Tongue (tissue), 3 donors: ENCODE measurements at places on chromosomes 6 and 20.

- DNase-seq, result no peak
These were observed 7.3 kb upstream of the RAET1L start for GRCh38 chr6:150032598-150032997.

DNA sequence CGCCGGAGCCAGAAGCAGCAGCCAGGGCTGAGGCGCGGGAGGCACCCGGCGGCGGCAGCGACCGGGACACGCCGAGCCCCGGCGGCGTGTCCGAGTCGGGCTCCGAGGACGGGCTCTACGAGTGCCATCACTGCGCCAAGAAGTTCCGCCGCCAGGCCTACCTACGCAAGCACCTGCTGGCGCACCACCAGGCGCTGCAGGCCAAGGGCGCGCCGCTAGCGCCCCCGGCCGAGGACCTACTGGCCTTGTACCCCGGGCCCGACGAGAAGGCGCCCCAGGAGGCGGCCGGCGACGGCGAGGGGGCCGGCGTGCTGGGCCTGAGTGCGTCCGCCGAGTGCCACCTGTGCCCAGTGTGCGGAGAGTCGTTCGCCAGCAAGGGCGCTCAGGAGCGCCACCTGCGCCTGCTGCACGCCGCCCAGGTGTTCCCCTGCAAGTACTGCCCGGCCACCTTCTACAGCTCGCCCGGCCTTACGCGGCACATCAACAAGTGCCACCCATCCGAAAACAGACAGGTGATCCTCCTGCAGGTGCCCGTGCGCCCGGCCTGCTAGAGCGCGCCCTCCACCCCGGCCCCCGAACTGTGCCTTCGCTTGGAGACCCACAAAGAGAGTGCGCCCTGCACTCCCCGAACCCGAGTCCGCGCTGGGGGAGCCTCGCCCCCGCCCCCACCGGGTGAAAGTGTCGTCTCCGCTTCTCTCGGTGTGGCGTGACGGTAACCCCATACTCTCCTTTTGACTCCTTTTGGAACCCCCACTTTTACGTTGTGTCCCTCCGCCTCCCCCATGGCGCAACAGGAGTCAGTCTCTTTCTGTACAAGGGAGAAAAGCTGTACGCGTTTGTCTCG, 1.6 kb downstream of the INSM1 start:
- no peak for DNase-seq

DNA sequence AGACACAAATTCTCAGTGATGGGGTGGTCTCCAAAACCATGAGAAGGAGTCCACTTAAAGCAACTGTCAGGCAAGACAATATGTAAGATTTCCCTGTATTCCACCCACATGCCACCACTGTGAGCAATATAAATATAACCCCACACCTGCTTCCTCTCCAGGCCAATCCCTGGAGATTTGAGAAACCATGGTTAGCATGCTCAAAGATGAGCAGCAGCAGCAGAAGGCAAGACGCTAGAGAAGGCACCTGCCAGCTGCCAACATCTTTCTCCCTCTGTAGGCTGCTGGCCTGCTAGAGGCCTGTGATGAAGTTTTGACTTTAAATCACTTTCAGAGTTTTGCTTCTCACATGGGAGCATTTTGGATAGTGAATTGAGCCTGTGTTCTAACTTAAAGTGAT, 7.9 kb upstream of the SOD2 start:
- DNase-seq, result peak; percentile 37

DNA sequence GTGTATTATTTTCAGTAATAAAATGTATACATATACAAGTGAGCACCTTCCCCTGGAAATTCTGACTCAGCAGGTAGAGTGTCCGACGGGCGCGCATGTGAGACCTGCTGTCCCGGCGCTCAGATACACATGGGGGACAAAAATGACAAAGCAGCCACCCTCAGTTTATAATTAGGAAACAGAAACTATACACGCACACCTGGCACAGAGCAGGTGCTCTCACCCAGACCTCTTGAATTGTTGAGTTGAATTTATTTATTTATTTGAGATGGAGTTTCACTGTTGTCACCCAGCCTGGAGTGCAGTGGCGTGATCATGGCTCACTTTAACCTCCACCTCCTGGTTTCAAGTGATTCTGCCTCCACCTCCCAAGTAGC, 180.4 kb downstream of the ZDHHC14 start:
- DNase-seq, result no peak

GRCh38 chr20:50794181-50794845, 548 bp upstream of the BCAS4 start:
- no peak for DNase-seq

DNA sequence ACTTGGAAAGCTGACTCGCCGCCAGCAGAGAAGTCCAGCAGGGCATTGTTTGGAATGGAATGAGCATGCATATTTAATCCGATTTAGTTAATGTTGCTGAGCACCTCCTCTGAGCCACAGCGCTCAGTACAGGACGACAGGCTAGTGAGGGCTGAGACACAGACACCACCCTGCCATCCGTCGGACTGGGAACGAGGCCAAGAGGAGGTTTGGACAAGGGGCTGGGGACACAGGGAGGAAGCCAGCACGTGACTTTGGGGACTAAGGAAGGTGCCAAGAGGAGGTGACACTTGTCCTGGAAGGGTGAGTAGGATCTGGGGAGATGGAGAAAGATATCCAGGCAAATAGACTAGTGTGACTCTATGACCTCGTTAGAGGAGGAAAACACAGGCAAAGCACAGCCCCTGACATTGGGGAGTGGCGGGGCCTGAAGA, 152.5 kb upstream of the ECI2 start:
- no peak for DNase-seq

DNA sequence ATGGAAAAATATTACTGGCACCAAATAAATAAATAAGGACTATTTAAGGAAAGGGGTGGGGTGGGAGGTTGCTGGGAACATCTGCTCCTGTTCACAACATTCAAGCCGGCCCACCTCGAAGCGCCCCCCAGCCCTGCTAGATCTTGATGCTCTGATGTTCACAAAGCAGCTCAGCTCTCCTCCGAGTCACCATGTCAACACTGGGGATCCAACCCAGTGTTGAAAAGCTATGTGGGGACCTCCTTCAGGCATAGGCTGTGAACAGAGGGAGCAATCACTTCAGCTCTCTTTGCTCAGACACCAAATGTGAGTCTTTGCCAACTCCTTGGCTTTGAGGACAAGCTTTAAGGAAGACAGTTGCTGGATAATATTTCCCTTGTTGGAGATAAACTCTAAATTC, 176.8 kb upstream of the NT5E start:
- no peak for DNase-seq

DNA sequence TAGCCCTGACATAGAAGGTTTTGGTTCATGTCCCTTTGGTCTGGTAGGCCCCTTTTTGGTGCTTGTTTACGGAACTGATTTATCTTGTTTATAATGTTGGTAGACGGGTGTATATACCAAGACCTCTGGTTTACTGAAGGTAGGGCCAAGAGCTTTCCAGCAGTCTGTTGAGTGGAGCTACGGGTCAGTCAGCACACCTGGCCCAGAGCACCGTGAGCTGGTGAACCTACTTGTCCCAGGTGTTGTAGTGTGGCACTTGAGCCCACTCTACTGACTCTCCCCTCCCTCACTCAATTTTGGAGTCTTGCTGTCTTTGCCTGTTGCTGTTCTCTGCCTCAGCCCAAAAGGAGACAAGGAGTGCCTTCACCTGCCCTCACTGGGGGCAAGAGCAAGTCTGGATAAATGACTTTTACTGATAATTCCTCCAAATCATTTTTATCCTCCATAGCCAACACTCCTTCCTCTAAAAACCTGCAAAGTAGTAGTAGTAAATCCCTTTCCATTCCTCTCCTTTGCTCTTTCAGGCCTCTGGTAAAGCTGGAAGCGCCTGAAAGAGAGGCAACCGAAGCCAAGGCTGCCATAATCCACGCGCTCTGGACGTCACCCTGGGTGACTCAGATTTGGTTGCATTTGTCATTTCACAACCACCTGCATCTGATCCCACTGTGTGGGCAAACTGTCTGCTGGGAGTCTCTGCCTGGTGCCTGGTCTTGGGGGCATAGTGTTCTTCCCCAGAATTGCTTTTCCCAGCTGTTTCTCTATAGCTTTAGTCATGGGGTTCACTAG, 22.2 kb downstream of the RREB1 start:
- no peak for DNase-seq

- peak; percentile 19 for DNase-seq
These were observed 2.6 kb downstream of the ASF1A start for GRCh38 chr6:118896339-118897136.

GRCh38 chr20:8309634-8310033, 177.6 kb downstream of the PLCB1 start:
- peak; percentile 13 for DNase-seq

DNA sequence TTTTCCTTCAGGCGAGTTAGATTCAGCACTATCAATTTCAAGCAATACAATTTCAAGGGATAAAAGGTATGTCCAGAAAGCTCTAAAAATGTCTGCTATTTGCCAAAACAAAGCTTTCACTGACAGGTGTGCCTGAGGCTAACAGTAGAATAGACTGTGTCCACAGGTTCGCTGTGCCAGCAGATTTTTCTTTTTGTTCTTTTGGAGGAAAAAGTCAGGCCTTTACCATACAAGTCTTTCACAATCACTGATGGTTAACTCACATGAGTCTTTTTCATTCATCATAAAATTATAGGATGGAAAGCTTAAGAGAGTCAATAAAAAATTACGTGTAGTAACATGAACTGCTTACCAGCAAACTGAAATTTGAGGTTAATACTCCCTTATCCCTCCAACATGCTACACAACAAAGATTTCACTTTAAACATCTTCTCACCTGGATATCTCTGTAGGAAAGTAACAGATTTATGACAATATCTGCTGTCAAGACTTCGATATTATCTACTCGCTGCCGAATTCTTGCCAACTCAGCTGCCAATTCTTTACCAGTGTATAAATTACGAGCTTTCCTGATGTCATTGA, 95.4 kb downstream of the MAP3K5 start:
- peak; percentile 35 for DNase-seq

GRCh38 chr6:64896939-64897338, 810.1 kb downstream of the EYS start:
- DNase-seq, result no peak

DNA sequence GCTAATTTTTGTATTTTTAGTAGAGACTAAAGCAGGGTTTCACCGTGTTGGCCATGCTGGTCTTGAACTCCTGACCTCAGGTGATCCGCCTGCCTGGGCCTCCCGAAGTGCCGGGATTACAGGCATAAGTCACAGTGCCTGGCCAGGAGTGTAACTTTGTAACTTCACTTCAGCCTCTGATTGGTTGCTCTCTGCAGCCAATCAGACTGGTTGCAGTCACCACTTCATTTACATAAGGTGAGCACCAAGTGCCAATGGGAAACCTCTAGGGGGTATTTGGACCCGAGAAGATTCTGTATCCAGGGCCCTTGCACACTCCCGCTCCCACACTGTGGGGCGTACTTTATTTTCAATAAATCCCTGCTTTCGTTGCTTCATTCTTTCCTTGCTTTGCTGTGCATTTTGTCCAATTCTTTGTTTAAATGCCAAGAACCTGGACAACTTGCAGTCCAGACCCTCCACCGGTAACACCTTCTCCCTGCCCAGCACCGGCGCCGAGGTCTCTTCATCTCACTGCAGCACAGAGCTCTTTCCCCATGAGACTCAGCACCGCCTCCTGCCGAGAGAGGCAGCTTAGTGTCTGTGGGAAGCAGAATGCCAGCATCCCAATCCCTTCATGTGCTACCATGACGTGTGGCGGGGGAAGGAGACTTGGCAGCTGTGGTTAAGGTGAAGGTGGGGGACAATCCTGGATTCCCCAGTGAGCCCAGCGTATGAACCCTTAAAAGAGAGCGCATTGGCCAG, 14.0 kb upstream of the MRGBP start:
- no peak for DNase-seq

DNA sequence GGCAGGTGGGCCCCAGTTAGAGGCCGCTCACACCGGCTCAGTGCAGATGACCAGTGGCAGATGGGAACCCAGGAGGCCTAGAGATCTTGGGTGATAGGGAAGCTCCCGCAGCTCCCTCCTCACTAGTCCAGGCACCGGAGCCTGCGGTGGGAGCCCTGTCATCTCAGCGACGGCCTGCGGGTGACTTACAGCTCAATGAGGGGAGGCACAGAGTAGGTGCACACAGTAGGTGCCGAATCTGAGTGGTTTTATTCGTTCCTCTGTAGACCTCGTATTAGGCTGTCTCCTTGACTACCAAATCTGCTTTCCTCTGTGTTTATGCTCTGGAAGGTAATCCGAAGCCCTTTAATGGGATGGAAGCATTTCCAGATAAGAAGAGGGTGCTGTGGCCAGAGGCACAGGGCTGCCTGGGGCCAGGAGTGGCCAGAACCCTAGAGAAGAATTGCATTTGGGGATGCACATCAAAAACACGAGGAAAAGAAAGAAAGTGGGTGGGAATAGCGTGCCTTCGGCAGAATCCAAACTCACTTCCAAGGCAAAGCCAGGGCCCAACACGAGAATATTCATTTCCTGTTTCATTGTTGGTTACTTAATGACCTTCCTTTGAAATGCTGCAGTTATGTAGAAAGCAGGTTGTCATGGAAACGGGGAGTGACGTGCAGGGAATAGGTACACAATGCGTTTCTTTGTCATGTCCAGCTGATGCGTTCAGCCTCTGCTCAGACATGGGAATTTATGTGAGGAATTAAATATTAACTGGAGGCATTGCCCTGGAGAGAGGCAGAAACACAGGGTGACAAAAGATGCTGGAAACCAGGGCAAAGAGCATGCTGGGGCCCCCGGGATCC, 24.7 kb downstream of the MYT1 start:
- peak; percentile 43 for DNase-seq
